Activated CD8-positive, alpha-beta T cell treated with anti-CD3 and anti-CD28 coated beads, Interleukin-2, amount 10 ng/mL, durations not matched to agents 7 days and 5 days (primary cell): ENCODE measurements at places on chromosomes 16 and 17.

- DNase-seq = peak; percentile 84
Measured at GRCh38 chr16:87850009-87851006, 19.0 kb downstream of the SLC7A5 start.

DNA sequence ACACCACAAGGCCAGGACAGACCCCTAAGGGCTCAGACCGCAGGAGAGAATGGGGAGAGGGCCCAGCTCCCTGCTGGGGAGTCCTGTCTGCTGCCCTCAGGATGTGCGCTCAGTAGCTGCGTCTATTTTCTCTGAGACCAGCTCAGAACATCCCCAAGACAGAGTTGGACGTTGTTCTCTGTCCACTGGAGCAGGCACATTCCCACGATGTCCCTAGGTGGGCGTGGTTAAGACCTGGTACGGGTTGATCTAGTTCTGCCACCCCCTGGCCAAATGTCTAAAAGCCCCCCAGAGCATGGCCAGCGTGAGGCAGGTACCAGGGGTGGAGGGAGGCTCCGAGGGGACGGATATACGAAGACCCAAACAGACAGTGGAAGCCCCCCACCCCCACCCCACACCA is 842 bp upstream of the CALB2 start:
- DNase-seq = no peak

GRCh38 chr16:86410529-86410928 is 99.8 kb upstream of the FOXF1 start:
- DNase-seq = no peak

GRCh38 chr16:70635336-70636016 is 10.9 kb upstream of the IL34 start:
- no peak for DNase-seq

DNA sequence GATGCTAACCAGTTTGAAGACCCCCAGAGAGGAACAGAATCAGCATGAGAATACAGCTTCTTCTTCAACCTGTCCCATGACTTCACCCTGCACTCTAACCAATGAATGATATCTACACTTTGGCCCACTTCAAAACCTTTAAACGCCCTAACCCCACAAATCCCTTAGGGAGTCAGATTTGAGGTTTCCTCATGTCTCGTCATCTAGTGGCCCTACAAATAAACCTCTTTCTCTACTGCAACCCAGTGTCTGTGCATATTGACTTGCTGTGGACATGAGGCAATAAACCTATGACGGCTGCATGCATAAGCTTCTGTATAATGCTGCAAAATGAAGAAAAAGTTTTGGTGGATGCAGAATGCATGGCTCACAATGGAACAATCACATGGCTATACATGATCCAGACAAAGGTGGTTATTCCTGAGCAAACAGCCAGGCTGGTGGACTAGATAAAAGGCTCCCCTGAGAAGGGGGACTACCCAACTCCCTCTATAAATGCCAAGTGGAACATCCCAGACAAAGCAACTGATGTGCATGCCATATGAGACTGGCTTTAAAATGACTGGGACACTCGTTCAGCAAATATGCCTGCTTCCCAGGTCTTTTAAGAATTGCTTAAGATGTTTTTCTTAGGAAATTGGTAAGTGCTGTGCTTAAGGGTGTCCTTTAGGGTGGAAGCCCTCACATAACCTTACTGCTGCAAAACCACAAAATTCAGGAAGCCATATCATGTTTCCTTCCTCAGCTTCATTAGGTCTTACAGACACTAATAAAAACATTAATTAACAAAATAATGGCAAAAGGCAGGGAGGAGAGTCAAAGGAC is 12.2 kb downstream of the N4BP1 start:
- no peak for DNase-seq

DNA sequence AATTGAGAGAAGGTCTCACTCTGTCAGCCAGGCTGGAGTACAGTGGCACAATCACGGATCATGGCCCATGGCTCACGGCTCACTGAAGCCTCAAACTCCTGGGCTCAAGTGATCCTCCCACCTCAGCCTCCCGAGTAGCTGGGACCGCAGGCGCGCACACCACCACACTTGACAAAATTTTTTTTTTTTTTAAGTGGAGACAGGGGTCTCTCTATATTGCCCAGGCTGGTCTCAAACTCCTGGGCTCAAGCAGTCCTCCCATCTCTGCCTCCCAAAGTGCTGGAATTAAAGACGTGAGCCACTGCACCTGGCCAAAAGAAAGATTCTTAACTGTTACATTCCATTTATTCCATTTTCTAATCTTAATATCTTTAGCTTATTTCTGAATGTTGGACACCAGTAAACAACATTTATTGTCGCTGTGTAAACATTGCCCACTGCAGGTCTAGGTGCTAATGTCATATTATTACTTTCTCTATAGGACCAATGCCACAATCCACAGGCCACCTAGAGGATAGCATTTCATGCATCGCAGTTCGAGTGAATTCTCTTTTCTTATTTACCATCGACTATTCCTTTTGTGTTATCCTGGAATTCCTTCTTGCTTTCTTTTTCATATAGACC is 123.7 kb downstream of the PITPNC1 start:
- no peak for DNase-seq
